Ascending aorta (tissue), 2 donors: ENCODE measurements at places on chromosomes 3 and 15.
A peak's percentile ranks its signal among the peaks of the same experiment; 100 is the strongest.

DNA sequence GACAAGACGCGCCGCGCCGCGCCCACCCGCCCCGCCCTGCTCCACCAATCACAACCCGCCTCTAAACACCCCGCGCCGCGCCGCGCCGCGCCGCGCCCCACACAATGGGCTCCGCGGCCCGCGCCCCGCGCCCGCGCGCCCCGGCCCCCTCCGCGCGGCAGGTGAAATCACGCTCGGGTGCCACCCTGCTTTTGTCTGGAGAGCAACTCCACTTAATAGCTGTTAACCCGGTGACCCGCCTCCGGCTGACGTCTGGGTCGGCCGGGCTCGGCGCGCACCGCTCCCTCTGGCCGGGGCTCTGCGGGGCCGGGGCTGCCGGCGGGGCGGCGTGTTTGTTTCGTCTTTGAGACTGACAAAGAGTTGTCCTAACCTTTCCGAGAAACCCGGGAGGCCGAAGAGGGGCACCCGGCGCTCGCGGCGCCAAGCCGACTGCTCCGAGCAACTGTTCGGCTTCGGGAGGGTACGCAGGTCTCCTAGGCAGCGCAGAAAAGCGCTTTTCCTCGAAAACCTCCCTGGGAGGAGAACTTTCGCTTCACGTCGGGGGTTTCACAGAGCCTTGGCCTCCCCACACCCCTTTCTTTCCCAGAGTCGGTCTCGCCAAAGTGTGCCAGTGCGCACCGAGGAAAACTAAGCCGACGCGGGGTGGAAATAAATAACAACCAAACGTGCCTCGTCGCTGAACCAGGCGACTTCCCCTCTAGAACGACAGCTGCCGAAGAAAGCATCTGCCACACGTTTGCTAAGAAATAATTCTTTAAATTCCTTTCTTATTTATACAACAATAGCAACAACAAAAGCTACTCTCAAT is 518.4 kb downstream of the FOXP1 start:
- peak; percentile 82 for DNase-seq

- DNase-seq = no peak
These were observed 137.9 kb downstream of the DNAJB8 start for GRCh38 chr3:128328546-128329458.

GRCh38 chr3:177827511-177828207 is 630.4 kb upstream of the TBL1XR1 start:
- DNase-seq = no peak

GRCh38 chr3:181974198-181974597 is 262.5 kb downstream of the SOX2 start:
- DNase-seq = no peak

- no peak for DNase-seq
These were observed 477.1 kb upstream of the NR2F2 start for GRCh38 chr15:95853350-95853749.
